ENCODE measurements at places on chromosomes 7 and 10. TPM values are rescaled to one million over a fixed set of nuclear protein-coding genes. Genes with fewer than 3 reads are reported as not detected.

Gene CYP2W1
- not detected for total RNA-seq

Gene OR2A5
- not detected for total RNA-seq

Gene ERVW-1
- not detected for total RNA-seq

Gene UNC5B
- 0.53 TPM for total RNA-seq

Gene HTR5A
- not detected for total RNA-seq

Gene NANOS1
- total RNA-seq, result 2.2 TPM

Gene TRIM50
- total RNA-seq, result not detected
